ENCODE measurements at places on chromosomes 6 and 20. TPM values are rescaled to one million over a fixed set of nuclear protein-coding genes. Genes with fewer than 3 reads are reported as not detected.

TGM3 gene
- not detected for total RNA-seq

SLC35F1 gene
- 3.6 TPM for total RNA-seq

TFAP2C gene
- total RNA-seq, result 0.78 TPM

CNR1 gene
- 38.3 TPM for total RNA-seq

OR2J1 gene
- not detected for total RNA-seq

DNA sequence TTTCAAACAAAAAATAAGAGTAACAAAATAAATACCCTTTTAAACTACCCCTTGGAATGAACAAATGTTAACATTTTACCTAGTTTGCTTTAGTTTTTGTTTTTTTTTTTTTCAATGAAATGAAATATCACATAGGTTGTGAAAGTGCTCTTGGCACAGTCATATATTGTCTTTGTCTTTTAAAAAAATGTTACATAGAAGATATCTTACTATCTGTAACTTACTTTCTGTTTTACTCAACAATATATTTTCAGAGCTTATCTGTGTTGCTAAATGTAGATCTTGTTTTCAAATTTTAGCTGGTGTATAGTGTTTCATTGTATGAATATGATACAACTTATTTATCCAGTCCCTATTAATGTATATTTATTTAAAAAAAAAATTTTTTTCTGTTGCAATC is 8.6 kb downstream of the CEP57L1 start:
- DNase-seq, result no peak

- DNase-seq, result peak; percentile 35
These were observed 645.8 kb upstream of the ARID1B start for GRCh38 chr6:156131221-156131903.

GRCh38 chr20:62617711-62618483 is 24.4 kb upstream of the SLCO4A1 start:
- peak; percentile 62 for DNase-seq

DNA sequence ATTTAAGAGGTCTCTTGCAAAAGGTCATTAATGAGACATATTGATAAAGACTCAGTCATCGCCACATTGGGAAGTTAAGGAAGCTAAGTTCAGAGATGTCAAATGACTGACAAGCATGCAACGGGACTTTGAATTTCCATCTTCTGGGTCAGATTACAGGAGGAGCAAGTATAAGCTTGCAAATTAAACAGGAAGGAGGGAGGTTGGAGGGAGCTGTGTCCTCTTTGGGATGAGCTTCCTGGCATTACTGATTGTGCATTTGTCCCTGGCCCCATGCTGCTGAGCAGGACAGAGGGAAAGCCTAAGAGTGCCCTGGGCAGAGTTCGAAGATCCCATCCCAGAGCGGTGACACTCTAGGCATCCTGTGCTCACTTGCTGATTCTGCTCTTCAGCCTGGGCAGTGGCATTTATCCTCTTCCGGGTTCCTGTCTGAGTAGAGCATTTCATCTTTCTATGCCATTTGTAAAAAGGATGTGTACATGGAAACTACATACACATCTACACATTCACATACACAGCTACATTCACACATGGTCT is 40.5 kb downstream of the SLC22A1 start:
- DNase-seq, result no peak

GRCh38 chr6:21847711-21848480 is 254.3 kb downstream of the SOX4 start:
- DNase-seq, result no peak

- DNase-seq, result no peak
These were observed 8.7 kb downstream of the REPS1 start for GRCh38 chr6:138979365-138979764.

- DNase-seq, result peak; percentile 49
These were observed 97.6 kb downstream of the FIG4 start for GRCh38 chr6:109788687-109789086.

All from adrenal gland (tissue), 19 donors.